ENCODE measurements at places on chromosomes 3 and 15.

GRCh38 chr3:83894223-83894622, 1064.6 kb upstream of the CADM2 start:
- no peak for DNase-seq

- DNase-seq: no peak
These were observed 18.2 kb downstream of the FAN1 start for GRCh38 chr15:30921781-30922479.

- DNase-seq: no peak
These were observed 35.1 kb downstream of the IGSF10 start for GRCh38 chr3:151425627-151426340.

DNA sequence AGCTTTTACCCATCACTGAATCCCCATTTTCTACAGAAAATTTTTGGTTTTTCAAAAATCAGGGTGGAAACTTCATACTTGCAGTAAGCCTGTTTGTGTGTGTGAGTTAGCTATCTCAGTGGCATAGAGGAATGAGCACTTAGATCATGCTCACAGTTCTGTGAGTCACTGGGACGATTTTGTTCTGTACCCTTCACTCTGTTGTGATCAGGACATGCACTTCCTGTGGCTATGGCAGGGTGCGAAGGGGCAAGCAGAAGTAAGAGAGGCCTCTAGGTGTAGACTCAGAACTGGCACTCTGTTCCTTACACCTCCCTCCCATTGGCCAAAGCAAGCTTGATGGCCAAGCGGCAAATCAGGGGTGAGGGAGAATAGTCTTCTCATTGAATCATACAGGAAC, 11.6 kb downstream of the NIPA2 start:
- no peak for DNase-seq

DNA sequence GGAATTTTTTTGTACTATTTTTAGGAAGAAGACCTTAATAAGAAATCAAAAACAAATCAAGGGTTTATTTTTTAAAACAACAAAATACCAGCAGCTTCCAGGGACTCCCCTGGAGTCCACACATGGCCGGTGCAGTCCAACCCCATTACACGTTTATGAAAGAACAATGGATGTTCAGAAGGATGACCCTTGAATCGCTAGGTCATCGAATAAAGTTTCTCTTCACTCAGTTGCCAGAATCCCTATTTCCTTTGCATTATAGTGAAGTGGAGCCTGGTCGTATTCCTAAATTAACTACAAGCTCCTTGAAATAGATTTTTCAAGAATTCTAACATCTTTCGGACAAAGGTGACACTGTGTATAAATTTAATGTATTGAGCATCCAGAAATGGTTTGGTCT, 95.1 kb downstream of the BDH1 start:
- no peak for DNase-seq

DNA sequence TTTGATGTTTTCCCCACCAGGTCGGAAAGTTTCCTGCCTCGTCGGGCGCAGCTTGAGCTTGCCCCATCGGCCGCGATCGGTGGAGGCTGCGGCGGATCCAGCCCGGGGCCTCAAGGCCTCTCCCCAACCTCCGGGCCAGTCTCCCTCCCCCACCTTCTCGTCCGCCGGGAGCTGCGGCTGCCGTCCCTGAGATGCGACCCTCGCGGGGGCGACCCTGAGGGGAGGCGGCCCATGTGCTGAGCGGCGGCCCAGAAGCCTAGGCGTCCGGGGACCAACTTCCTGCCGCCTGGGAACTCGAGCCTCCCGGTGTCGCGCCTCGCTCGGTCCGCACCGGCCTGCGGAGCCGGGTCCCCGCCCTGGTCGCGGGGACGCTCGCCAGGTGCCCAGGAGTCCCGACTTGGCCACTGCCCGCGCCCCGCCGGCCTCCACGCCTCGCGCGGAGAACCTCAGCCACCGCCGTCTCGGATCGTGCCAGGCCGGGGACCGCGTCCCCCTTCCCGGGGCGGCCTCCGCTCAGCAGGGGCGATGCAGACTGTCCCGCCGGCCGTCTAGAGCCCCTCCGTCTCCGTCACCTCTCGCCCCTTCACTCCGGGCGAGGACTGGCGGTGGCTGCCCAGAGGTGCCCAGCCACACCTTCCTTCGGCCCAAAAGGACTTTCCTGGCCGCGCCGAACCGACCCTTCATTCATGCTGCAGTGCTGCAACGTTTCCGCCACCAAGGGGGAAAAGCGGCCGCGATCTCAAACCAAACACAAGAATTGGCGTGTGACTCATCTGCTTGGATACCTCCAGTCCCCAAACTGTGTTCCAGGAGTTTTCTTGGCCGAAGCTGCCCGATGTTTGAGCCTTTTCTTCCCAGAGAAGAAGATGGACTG, 656 bp downstream of the SLMAP start:
- DNase-seq: no peak

DNA sequence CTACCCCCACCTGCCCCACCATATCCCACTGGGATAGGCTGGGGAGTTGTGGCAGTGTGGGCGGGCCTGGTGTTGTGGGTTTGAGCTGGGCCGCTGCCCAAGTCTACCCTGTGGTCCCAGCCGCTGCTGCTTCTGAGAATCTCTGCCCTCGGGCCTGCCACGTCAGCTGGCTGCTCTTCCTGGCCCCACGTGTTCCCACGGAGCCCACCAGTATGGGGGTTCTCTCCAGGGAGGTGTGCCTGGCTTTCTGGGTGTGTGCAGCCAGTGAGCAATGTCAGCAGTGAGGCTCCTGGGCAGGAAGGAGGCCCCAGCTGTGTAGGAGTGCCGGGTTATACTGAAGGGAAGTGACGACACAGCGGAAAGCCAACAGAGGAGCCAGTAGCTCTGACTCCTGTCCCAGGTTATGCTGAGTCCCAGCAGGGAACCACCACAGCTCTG, 10.5 kb downstream of the GNAI2 start:
- no peak for DNase-seq

- DNase-seq: no peak
These were observed 19.6 kb downstream of the NSUN3 start for GRCh38 chr3:94082391-94082937.

GRCh38 chr3:46231323-46231722, 10.9 kb upstream of the CCR3 start:
- no peak for DNase-seq

GRCh38 chr15:42077689-42078088, 16.7 kb downstream of the PLA2G4D start:
- no peak for DNase-seq

DNA sequence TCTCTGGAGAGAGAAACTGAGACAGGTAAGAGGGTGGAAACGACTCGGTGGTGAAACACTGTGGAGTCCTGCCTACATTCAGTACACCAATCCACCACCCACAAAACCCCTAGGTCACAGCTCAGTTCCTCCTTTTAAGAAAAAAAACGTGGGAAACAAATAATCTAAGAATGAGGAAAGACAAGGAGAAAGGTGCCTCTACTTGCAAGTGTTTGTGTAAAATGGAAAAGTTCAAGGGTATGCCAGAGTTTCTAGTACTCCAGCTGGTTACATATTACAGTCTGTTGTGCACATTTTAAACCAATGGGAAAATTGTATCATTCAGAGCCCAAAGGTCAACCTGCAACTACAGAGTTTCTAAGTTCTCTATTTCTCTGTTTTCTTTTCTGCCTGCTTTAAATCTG, 32.2 kb downstream of the HGD start:
- no peak for DNase-seq

GRCh38 chr3:72316501-72317279, 531.6 kb downstream of the SHQ1 start:
- no peak for DNase-seq

DNA sequence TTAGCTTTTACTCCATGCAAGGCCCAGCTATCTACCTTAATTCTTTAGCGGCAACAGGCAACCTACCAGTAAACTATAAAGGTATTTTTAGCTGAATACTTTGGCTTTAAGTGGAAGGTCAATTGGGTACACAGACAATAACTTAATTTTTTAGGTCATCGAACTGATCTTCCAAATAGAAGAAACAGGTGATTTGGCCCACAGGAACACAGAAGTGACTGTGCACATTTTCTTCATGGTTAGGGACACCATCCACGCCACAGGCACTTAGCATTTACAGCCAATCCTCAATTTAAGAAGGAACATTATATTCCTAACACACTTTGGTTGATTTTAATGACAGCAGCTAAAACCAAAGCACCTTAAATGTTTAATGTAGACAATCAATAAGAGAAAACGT, 1.9 kb downstream of the ARPP19 start:
- DNase-seq: no peak

DNA sequence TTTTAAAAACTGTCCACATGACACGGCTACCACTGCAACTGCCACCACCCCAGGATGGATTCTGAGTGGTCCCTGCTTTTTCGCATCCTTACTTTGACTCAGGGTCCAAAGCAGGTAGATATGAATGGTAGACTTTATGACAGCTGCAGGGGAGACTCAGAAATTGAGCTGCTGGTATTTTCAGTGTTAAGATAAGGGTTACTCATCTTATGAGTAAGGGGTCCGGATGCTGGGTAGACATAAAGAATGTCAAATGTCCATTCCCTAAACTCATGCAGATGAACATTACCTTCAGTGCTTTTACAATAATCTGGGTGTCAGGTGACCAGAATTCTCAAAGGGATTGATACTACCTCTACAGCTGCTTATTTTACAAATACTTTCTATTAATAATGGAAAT, 25.9 kb upstream of the BBX start:
- DNase-seq: no peak

DNA sequence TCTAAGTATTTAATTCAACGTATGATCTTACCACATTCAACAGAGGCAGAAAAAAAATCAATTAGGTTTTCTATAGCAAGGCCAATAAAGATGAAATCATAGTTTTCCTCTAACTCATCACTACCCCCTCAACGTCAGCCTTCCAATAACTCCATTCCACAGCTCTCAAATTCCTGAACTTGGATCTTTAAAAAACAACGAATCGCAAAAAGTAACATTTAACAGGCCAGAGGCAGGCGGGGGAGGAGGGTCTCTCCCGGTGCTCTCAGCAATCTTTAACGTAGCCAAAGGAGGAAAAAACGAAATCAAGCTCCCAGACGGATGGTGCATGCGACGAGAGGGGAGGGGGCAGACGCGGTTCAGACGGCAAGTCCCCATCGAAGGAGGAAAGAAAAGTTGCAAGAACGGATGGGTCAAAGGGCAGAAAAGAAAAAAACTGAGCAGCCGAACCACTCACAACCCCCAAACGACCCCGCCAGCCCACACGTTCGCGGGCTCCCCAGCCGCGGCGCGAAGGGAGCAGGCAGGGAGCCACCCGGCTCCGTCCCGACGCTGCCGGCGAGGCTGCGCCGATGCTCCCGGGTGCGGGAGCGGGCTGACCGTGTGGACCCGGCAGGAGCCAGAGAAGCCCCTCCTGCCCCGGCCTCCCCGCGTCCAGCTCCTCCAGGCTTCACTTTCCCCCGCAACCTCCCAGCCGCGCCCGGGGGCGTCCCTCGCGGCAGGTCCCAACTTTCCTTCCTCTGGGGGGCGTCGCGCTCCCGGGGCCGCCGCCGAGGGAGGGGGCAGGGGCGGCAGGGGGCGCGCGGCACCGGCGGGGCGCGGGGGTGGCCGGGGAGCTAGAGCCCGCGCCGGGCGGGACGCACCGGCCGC, 703 bp downstream of the PEAK1 start:
- no peak for DNase-seq

- DNase-seq: no peak
These were observed 3.1 kb downstream of the HMCES start for GRCh38 chr3:129281726-129282125.

DNA sequence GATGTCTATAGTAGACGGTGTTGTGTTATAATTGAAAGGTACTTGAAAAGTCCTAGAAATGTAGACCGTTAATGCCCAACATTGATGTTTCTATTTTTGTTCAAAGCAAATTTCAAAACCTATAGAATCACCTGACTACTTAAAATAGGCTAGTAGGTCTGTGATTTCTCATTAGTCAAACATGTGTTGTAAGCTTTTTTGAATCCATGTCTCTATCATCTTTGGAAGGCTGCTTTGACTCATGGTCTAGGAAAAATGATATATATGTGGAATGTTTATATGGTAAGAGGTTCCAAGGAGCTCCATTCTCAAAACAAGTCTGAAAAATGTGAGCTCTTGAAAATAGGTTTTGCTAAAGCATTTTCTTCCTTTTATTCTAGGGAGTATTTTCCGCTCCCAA, 375.3 kb downstream of the LPP start:
- no peak for DNase-seq

DNA sequence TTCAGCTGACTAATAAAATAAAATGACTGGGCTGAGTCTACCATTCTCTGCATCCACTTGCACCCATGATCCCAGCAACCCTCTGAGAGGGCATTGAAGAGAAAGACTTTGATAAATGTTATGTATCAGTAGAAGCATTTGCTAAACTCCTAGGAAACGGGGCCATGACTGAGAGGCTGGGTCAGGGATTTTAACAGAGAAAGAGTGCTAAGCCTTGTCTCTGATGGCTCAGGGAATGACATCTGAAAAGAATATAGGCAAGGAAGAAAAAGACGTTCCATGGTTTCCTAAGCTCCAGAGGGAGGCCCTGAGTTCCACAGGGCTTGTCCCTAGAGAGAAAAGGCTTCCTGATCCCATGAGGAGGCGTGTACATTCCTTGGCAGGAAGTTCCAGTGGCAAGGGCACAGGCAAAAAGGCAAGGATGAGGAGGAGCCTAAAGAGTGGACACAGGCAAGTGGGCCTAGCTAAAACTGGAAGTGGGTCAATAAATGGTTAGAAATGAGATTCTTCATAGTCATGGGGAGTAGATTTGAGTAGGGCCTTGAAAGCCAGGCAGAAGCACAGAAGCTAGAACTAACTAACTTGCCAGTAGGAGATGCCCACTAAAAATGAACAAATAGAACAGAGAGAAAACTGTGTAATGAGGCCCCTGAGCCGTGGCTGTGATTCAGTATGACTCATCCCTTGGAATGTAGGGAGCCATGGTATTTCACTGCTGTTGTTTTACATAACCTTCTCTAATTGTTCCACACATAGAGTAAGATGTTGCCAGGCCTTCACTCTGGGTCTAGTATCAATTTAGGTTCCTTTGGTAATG, 44.9 kb upstream of the MANF start:
- DNase-seq: no peak

GRCh38 chr3:38454178-38454883, 641 bp downstream of the ACVR2B start:
- DNase-seq: no peak

DNA sequence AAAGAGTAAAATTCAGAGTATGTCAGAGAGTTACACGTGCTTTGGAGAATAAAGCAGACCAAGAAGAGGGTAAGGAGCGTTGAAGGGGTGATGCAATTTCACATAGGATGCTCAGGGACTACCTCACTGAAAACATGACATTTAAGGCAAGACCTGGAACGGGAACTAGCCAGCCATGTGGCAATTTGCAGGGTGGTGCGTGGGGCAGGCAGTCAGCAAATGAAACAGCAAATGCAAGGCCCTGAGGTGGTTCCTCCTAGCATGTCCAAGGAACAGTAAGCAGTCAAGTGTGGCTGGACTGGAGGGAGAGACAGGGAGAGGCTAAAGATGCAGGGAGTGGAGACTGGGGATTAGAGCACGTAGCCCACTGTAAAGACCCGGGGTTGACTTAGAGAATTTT, 146.1 kb upstream of the LPP start:
- no peak for DNase-seq
